ENCODE measurements at places on chromosomes 7 and 10.

- DNase-seq = no peak
These were observed 55.3 kb downstream of the NCAPG2 start for GRCh38 chr7:158649279-158649678.

DNA sequence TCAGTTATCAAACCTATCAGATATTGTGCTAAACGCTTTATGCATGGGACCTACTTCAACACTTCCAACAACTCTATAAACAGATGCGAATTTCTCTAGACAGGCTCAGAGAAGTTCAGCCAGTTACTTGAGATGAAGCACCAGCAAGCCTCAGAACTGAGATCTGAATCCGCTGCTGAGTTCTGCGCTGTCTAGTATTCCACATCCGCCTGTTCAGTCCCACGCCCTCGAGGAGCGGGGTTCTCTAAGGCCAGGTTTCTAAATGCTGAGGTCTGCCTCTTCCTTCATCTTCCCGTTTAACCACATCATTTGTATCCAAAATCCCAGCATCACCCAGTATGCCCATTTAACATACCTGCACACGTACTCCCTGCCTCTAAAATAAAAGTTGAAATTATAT, 297.8 kb upstream of the ZNF32 start:
- no peak for DNase-seq

DNA sequence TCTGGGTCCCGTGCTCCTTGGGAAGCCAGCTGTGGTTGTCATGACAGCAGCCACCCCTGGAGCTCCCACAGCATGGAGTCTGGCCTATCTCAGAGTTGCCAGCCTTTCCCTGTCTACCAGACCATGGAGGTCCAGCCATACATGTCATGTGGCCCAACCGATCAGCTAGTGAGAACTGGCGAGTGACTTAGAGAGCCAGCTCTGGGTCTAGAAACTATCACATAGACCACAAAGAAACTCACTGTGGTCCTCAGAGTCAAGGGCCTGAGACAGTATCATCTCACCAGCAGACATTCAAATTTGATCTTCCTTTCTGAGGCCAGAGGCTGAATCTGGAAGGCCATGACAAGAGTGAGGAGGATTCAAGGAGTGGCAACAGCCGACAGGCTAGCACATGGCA, 223.3 kb upstream of the GPR26 start:
- DNase-seq = no peak

DNA sequence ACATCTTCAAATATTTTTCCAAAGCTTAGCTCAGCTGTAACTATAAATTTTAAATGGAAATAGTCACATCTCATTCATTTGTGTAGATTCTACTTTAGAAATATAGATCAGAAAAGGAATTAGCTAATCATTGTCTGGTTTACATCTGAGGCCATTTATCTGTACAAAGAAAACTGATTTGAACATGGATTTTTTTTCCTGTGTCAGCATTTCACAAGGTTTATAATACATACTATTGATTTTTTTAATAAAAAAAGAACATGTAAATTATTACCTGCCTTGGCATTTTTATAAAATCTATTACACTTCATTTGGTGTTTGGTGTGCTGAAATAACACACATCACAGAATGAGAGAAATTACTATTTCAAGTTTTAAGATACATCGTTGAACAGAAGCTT, 3.5 kb upstream of the GPR37 start:
- DNase-seq = no peak

DNA sequence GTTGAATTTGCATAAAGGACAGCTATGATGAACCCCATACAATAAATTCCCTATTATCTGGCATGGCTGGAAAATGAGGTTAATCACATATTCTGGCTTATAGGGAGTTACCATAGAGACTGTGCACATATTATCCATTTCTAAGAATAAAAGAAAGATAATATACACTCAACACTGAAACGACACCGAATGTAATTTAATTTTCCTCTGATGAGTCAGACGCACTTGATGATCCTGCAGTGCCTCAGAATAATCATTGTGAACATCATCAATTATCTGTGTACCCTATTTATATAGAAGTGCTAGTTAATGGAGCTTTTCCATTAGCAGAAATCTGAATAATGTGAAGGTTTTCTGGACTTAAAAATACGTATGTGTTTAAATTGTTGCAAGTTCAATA, 60.2 kb downstream of the SGCE start:
- DNase-seq = no peak

DNA sequence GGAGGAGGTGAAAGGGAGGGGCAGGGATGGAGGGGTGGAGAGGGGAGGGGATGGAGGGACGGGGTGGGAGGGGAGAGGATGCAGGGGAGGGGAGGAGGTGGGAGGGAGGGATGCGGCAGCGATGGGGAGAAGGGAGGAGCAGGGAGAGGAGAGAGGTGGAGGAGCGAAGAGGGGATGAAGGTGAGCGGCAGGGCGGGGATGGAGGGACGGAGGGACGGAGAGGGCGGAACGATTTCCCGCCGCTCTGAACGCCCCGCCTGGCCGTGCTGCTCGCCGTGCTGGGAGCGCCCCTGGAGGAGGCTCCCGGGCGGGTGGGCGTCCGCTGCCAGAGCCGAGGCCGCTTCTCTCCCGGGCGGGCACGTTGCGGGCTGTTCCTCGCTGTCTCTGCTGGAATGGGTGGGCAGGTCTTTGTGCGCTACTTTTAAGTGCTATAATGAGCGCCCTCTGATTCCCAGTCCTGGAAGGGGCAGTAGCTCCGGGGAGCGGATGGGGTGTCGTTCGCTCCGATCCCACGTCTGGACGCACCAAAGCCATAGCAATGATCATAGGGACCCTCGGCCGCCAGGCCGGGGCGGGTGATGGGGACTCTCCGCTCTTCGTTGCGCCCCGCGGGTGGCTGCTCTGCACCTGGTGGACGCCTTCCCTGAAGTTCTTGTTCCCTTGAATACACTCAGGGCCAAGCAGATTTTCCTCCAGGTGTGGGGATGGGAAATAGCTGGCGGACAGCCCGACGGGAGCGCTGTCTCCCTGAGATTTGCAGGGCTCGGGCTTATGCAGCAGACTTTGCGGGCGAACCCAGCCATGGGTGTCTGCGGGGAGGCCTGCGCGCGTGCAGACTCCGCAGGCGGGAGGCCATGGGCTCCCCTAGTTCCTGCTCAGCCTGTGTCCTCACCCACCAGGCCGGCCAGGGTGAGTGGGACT, 81.1 kb upstream of the CPXM2 start:
- no peak for DNase-seq

- DNase-seq = no peak
These were observed 1023.2 kb downstream of the LRMDA start for GRCh38 chr10:76454506-76455140.

DNA sequence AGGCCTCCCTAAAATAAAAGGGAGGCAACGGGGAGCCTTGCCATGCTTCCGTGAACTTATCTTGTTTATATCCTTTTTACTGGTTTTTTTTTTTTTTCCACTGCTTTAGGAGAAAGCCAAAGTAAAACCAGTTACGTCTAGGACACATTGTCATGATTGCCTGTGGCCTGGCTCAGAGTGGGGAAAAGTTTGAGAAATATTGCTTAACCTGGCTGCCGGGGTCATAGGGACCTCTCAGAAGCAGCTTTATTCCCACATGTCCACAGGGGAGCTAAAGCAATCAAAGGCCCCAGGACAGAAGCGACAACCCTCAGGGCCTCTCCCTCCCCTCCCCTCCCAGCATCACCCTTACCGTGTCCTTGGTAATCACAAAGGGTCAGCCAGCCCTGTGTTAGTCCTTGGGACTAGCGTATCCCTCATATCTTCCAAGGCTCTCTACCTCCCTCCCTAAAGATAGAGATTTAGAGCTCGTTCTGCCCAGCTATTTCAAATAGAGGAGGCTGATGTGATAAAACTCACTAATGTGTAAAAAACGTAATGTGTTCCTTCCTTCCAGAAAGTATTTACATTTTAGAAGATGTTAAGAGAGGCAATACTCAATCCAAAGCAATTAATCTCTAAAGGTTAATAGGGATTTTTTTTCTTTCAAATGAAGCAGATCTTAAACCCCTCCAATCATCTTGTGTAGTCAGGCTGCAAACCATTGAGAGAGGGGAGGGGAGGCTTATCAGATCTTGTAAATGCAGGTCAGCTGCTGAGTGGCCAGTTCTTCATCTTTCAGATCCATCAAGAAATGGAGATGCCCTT, 64.8 kb upstream of the PRKAR2B start:
- DNase-seq = no peak

- DNase-seq = no peak
These were observed 9.4 kb downstream of the HKDC1 start for GRCh38 chr10:69229616-69229916.

DNA sequence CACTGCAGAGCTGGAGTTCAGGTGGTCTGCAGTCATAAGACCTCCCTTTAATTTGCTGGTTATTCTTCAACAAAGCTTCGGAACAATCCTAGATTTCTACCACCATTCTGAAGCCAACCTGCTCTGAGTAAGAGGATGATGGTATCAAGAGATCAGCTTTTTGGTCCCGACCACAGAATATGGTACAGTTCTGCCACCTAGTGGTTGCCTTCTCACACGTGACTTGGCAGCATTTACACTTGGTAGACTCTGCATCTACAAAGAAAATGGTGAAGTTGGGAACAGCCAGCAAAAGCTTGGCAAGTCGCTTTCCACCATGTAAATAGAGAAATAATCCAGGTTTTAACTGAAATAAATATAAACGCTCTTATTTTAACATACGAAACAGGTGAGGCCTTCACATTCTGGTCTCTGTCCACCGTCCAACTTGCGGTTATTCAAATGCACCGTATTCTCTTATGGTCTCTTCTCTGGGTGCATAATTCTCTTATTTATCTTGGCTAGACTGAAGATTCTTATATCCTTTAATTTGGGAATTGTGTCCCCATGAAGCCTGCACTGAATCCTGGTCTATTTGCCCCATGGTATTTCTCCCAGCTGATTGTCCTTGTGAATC, 173.9 kb upstream of the GRM3 start:
- no peak for DNase-seq

- no peak for DNase-seq
These were observed 17.5 kb downstream of the CDK13 start for GRCh38 chr7:39967406-39968161.

DNA sequence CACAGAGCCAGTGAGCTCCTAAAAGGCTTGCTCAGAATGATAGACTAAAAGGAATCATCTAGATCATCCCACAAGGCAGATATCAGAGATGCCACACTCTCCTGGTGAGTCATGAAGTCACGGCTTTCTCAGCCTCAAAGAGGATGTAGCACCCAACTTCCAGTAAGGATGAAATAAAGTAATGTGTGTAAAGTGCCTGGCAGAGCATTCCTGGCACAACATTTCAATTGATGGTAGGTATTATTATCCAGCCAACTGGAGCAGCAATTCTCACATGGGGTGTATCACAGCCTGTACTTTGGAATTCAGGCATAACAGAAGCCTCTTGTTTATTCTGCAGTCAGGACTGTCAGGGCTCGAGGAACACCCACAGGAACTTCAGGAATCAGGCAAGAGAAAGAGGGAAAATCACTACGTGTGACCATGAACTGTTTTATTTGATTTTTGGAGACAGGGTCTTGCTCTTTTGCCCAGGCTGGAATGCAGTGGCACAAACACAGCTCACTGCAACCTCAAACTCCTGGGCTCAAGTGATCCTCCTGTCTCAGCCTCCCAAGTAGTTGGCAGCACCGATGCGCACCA, 5.3 kb upstream of the NAT16 start:
- DNase-seq = no peak

GRCh38 chr10:69413221-69413865, 3.4 kb downstream of the TACR2 start:
- DNase-seq = peak; percentile 92

GRCh38 chr10:61812920-61813319, 88.6 kb upstream of the ARID5B start:
- no peak for DNase-seq

- DNase-seq = no peak
These were observed 35.9 kb upstream of the ASAH2 start for GRCh38 chr10:50286996-50287803.

- DNase-seq = no peak
These were observed 168.0 kb upstream of the RHEB start for GRCh38 chr7:151687523-151688235.

GRCh38 chr7:28937103-28937502, 21.0 kb downstream of the TRIL start:
- no peak for DNase-seq

GRCh38 chr10:110783509-110784107, 88.1 kb upstream of the PDCD4 start:
- no peak for DNase-seq

DNA sequence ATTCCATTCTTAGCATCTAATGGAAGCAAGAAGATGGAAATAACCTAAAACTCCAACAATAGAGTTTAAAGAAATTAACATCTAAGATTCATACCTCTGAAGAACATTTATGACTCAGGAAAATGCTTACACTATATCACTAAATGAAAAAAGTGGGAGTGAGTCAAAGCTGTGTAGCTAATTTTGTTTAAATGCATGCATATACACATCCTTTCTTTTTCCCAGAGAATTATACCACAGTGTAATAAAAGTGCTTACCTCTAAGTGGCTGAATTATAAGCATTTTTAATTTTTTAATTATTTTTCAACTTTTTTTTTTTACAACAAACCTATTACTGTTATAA, 44.3 kb downstream of the CCDC71L start:
- DNase-seq = no peak

DNA sequence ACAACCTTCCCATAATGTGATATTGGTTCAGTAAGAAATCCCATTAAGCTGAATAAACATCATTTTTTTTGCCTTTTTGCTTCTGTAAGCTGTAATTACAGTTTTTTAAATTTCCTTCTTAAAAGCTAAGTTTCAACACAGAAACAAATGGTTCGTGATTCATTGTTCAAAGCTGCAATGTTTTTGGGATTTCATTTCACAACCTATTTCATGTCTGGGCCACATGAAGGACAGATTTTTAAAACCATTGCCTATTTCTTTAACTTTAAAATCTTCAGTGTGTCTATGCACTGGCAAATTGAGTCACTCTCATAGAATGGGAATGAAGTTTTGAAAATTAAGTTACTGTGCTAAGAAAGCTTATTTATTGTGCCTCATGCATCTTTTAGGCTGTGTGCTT, 66.9 kb downstream of the TFPI2 start:
- DNase-seq = no peak

GRCh38 chr10:48659790-48660189, 24.9 kb upstream of the WDFY4 start:
- no peak for DNase-seq

- no peak for DNase-seq
These were observed 96.4 kb upstream of the DIP2C start for GRCh38 chr10:785861-786214.

DNA sequence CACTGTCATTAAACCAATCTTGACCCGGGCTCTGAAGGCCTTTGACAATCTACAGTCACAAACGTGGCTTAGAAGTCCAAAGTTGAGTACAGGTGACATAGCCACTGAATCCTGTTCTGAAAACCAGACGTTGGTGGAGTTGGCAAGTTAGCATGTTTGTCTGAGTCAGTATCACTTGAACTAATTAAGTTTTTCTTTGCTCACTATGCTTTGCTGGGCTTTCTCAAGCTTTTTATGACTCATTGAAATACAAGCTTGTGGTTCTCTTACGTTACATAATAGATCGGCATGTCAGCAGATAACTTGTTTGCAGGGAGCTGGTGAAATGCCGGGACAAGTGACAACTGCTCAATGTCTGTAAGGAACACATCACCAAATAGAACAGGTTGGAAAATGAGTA, 53.8 kb downstream of the ARL5B start:
- no peak for DNase-seq

- no peak for DNase-seq
These were observed 98.3 kb upstream of the SEC61G start for GRCh38 chr7:54857294-54857693.

Data from cerebellar nuclear complex (tissue), 1 donor.